ENCODE measurements at places on chromosomes 5 and 9.

GRCh38 chr5:142839711-142840346, 69.7 kb downstream of the ARHGAP26 start:
- DNase-seq = no peak

DNA sequence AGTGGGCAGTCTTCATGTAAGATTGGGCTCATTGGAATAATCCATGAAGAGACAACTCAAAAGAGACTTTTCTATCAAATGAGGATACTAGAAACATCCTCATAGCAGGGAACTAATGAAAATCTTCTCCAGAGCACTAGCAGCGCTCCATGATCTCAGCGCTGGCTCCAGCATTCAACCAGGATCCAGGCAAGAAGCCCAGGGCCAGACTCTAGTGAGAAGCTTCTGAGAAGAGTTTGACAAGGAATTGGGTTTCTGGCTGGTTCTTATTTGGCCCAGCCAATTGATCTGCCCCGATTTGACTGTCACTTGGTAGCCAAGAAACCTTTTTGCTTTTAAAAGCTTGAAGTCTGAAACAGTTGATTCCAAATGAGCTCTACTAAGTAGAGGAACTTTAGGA, 60.1 kb downstream of the AOPEP start:
- no peak for DNase-seq

DNA sequence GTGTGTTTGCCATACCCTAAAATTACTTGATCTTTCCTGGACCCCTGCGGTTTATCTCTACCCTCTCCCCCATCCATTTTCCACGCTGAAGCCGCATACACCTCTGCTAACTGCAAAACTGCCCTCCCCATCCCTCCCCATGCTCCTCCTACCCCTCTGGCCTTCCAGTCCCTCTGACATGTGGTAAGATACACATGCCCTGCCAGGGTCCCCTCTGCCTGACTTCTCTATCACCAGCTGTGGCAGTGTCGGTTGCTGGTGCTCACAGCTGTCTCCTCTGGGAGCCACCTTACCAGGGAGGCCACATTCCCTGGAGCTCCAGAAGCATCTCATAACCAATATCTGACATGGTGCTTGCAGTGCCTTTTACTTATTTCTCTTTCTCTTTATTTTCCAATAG, 58.9 kb upstream of the COL15A1 start:
- DNase-seq = no peak

GRCh38 chr5:159123700-159124099, 24.0 kb upstream of the EBF1 start:
- no peak for DNase-seq

DNA sequence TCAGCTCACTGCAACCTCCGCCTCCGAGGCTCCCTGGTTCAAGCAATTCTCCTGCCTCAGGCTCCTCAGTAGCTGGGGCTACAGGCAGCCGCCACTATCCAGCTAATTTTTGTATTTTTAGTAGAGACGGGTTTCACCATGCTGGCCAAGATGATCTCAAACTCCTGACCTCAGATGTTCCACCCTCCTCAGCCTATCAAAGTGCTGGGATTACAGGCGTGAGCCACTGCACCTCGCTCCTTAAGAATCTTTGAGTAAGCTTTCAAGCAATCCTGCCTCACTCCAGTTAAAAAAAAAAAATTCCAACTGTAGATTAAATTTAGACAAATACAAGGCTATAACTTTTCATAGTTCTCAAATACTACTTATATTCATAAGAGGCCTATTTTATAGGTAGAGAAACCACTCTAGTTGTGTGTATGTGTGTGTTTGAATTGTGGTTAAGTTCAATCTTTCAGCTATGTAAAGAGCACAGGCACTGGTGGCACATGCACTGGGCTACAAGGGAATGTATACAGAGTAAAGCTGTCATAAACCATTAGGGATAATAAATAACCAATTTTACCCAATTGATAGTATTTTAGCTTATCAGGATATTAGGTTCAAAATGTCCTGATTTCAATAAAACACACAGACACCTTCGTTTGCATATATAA, 50.6 kb upstream of the RAPGEF6 start:
- no peak for DNase-seq

GRCh38 chr9:103734471-103734870, 359.6 kb upstream of the SMC2 start:
- DNase-seq = no peak

DNA sequence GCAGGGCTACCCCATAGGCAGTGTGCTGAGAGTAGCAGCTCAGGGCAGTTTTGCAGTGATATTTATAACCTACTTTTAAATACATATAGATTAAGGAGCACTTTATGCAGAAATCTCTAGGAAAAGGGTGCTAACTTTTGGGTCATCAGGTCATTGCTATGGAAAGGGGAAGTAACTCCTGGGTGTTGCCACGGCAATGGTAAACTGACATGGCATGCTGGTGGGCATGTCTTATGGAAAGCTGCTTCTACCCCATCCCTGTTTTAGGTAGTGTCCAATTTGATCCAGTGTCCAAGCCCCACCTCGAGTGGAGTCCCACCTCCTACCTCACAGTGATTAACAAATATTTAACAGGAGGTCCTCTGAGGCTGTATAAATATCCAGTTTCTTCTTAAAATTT, 56.8 kb upstream of the XPA start:
- DNase-seq = no peak

GRCh38 chr5:117379521-117379920, 804.9 kb upstream of the SEMA6A start:
- no peak for DNase-seq

DNA sequence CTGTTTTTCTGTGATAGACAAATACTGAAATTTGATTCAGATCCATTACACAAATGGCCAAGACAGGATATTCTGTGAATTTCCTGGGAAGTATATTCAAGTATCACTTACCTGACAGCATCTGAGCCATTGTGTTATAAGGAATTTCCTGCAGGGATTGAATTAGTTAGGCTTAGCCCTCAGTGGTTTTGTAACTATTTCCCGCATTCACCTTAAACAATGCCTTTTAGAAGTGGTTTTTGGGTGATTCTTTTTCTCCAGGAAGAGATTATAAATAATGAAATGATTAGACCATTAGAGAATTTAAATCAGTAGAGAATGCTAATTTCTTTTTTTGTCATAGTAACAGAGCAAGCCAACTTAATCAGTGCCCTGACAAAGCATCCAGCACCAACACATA, 30.6 kb downstream of the ITGA1 start:
- DNase-seq = no peak

- no peak for DNase-seq
These were observed 4.7 kb downstream of the PLIN2 start for GRCh38 chr9:19122490-19123042.

DNA sequence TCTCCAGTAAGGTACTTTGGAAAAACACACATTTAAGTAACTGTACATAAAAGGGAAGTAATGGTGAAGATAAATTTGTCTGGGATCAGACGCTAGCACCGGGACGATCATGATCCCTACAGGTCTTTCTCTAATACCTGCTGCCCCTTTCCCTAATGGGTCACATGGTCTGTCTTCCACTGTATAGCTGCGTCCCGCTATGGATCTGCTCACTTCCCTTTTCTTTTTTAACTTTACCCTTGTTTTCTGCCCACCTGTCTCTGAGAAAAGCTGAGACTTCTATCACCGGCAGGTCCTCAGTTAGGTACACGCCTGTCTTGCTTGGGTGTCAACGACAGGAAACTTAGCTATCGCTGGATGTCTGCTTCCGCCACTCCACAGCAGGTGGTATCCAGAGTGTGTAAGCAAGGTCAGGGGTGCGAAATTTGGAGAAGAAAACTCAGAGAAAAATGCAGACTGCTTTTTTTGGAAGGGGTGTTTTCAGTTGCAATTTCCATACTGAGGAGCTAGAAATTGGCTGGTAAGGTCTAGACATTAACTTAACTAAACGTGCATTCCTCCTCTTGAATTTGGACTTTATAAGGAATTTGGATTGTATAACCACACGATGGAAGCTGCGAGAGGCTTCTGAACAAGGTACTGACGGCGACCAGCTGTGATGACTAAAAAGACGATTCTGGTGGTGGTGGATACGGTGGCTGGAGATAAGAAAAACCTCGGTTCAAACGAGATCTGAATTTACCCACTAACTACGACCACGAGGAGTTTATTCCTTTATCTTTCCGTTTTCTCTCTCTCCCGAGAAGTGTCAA, 1.1 kb upstream of the ICE1 start:
- DNase-seq = no peak

DNA sequence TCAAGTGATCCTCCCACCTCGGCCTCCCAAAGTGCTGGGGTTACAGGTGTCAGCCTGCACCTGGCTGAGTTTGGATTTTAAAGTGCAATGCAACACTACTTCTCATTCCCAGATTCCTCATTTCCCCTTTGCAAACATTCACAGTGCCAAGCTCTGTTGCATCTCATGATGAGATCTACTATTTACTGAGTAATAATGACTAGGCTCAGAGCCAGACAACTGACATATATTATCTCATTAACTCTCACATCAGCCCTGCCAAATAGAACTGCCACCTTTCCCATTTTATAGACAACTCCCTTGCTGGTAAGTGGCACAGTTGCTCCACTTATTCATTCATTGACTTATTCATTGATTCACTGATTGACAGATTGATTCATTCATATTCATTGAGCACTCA, 7.0 kb downstream of the PDE6A start:
- DNase-seq = peak; percentile 90

DNA sequence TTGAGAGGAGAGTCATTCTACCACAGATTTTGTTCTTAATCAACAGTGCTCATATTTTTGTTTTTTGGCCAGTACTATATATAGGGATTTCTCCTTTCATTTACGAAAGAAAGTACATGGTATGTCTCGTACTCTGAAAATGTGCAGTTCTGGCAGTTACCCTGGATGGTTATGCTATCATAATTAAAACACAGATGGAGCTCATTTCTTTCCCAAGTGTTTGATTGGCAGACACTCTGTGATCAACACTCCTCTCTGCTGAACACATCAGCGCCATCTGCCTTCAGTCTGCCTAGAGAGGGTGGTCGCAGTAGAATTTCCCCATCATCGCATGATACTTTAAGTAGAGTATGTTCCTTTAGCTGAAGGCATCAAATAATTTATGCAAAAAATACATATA, 64.5 kb downstream of the PAM start:
- no peak for DNase-seq

DNA sequence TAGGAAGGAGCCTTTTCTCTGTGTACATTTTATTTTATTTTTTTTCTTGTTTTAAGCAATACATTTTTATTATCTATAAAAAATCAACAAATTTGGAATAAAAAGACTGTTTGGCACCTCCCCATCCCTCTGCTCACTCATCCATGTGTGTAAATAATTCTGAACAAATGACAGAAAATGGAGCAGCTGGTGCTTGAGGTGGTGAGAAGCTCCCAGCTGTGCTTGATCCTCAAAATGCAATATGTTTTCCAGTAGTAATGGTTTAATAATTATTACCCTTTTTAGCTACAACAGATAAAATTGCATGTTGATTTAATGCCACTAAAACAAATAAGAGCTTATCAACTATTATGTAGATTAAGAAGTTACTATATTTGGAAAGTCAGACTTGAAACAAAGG, 132.5 kb downstream of the CDH18 start:
- no peak for DNase-seq

DNA sequence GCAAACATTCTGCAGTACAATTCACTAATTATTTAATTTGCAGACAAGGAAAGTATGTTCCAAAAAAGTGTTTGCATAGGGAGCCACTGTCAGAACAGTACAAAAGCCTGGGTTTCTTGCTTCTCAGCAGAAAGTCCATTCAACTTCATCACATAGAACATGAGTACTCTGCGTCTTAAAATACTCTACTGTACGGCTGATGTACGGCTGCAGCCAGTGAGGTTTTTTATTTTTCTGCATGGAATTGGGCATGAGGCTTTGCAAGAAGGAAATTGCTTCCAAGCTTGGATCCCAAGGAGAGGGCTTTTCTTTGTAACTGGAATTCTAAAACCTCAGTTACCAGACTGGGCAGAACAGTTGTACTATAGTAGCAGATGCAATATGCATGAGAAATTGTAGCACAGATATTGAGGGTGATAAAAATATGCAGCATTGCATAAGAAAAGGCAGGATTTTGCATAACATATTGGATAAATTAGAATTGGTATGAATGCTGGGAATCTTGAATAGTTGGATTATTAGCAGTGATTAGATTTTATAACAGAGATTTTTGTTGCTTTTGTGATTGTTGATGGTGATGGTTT, 178.1 kb upstream of the CDH9 start:
- no peak for DNase-seq

GRCh38 chr5:96752341-96753016, 55.3 kb downstream of the ERAP1 start:
- DNase-seq = no peak

DNA sequence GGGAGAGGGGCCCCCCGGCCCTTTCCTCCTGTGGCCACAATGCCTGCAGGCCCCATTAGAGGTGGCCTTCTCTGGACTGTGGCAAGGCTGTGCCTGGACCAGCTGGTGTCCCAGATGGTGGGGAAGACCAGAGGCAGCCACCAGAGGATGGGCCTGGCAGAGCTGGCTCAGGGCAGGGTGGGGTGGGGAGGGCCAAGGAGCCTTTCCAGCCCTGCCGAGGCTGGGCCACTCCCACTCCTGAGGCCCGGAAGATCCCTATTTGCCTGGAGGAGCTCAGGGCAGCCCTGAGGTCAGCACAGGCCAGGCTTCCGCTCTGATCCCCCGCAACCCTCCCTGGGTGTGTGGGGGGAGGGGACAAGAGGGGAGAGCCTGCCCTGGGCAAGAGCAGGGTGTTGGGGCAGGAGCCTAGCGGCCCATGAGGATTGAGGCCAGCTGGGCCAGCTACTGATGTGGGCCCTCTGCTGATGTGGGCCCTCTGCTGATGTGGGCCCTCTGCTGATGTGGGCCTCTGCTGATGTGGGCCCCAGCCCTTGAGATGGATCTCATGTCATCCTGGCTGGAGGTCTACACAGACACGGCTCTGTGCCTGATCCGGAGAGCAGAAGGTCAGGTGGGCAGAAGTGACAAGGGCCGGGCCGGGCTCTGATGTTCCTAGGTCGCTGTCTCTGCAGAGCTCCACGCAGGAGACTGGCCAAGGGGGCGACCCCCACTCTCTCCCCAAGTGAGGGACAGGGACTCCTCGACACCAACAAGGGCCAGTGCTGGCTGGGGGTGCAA, 6.0 kb downstream of the MRPS2 start:
- no peak for DNase-seq

DNA sequence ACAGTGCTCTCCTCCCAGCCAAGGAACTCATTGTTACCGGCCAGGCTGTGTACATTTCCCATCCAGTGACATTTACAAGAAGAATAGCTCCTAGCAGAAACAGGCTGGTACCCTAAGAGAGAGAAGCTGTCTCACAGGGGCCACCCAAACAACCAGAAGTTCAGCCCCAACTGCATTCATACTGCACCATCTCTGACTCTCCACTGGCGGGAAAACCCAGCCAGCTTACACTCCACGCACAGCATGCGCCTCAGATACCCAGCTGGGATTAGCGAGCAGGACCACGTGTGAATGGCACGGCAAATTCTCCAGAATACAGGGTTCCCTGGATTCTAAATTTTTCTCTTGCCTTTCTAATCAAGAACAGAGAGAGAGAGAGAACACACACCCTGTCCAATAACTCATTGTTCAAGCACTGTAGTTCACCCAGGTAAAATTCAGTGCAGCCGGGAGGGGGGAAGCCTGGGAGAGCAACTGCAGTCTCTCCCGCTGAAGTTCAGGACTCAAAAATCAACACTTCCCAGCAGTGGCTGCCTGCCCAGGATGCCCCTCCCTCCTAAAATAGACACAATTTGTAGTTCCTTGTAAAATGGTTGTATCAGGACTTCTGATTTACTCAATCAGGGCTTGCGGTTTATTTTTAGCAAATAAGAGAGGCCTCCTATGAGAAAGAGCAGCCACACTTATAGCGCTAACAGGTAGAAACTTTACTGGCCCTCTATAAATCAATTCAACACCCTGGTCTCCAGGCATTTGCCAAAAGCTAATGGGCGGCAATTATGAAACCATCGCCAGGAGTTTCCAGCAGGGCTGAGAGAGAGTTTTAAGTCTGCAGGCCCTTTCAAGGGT, 2.2 kb downstream of the COL23A1 start:
- no peak for DNase-seq

- DNase-seq = no peak
These were observed 865.0 kb upstream of the ACO1 start for GRCh38 chr9:31519424-31519823.

Measured in NCI-H1436 treated with DMSO at 0.1 percent for 48 hours (cell line).